Activated CD4-positive, alpha-beta T cell treated with anti-CD3 and anti-CD28 coated beads for 48 hours (primary cell): ENCODE measurements at places on chromosomes 6 and 20.

DNA sequence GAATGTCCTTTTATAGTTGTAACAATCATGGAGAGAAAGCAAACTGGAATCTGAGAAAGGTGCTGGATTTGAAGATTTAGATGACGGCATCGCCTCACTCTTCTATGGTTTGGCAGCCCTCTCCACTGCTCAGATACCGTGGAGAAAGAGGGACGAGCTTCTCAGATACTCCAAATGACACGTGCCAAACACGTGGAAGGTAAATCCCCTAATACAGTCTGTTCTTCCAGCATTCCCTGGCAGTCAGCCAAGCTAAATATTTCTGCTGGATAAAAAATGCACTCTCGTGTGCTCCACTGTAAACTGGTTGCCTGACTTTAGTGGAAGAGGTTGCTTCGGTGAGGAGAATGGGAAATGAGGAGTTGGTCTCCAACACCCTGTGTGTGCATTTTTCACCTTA, 16.7 kb upstream of the PRDM1 start:
- no peak for DNase-seq

DNA sequence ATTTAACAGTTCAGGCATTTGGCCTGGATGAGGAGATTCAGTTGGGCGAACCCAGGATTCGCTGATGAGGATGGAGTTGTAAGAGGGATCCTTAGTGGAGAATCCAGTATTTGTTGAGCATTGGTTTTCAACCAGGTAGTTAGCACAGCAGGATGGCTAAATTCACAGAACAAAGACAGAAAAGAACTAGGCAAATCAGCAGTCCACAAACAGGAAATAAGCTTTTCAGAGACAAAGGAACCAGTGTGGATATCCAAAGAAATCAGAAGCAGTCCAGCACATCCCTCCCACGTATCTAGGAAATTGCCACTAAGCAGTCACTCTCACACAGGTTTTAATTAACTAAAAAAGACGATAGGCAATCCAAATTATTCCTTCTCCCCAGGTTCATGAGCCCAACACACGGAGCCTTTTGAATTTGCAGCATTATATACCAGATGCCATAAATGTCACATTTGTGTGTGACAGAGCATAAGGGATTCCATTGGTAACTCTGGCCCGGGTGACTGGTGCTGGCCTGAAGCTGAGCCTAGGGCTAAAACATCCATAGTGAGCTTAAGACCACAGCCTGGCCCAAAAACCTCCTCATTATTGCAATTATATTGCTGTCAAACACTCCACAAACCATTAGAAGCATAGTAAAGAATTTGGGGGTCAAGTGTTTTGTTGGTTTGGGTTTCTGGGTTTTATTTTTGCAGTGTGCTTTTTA, 131.5 kb downstream of the SOBP start:
- DNase-seq: no peak

- DNase-seq: no peak
Observed at GRCh38 chr6:39321761-39322160, 741 bp downstream of the KCNK16 start.

- DNase-seq: no peak
Observed at GRCh38 chr6:169953686-169954085, 202.3 kb downstream of the ERMARD start.

GRCh38 chr20:24350923-24351368, 118.5 kb upstream of the SYNDIG1 start:
- DNase-seq: no peak

DNA sequence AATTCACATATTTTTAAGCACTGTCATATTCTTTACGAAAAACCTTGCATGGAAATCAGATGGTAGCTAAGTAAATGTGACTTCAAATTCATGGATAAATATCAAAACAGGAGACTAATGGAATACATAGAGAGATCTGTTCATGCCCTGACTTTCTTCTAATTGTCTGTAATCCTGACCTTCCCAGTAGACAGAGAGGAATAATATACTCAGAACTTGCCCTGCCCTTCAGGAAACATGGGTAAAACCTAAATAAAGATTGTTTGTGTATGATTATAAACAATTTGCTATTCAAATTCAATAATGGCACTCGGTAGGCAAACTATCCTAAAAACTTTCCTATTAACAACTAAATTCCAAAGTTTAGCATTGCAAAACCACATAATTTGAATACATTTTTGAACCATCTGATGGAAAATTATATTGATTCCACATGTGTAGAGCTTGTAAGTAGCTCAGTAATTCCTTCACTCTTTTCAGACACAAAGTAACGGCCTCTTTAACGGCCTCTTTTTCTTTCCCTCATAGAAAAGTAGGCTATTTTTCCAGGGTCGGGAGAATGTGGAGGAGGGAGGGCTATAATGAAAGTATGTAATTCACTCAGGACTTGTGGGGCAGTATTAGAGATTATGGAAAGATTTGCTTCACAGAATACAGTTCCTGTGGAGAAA, 227.6 kb downstream of the ALDH8A1 start:
- DNase-seq: no peak

DNA sequence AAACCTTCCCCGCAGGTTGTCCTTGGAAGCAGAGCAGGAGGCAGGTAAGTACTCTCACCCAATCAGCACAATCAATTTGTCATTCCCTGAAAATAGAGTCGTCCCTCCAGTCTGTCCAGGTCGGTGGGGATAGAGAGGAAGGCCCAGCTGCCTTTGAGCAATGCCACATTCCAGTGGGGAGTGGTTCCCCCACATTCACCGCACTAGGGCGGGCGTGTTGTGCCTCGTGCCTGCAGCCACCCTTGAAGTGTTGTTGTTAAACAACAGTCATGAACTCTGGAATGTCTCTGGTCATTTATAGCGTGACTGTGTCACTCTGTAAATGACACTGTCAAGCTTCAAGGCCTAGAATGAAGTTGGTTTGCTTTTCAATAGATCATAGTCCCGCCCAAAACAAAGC, 33.4 kb downstream of the PRDM1 start:
- no peak for DNase-seq

DNA sequence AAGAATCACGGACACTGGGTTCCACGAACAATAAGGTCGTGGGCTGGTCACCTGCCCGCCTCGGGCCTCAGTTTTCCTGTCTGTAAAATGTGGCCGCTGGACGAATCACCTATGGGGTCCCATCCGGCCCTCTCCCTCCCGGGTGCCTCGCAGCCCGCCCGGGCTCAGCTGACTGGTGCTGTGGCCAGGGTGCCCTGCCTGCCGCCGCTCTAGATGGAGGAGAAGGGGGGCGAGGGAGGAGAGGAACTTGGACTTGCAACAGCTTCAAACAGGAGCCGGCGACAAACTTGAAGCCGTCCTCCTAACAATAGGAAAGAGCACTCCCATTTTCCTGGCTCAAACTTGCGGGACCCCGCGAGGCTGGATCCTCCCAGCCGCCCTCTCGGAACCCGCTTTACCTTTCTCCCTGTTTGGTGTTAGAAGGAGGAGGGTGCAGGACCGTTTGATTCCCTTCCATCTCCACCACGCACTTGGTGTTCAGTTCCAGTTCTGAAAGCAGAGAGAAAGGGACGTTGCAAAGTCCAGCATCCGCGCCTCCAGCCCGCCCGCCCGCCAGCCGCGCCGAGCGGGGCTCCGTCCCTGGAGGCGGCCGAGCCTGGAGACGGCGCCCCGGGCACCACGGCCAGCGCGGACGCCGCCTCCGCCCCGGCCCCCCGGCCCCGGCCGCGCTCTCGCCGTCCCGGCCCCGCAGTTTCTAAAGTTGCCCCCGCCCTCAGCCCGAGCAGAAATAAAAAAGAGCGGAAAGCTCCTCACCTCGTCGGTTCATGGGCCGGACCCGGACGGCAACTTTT, 584 bp downstream of the KIF13A start:
- DNase-seq: no peak

- DNase-seq: no peak
Observed at GRCh38 chr6:125966569-125966968, 10.0 kb downstream of the HINT3 start.

DNA sequence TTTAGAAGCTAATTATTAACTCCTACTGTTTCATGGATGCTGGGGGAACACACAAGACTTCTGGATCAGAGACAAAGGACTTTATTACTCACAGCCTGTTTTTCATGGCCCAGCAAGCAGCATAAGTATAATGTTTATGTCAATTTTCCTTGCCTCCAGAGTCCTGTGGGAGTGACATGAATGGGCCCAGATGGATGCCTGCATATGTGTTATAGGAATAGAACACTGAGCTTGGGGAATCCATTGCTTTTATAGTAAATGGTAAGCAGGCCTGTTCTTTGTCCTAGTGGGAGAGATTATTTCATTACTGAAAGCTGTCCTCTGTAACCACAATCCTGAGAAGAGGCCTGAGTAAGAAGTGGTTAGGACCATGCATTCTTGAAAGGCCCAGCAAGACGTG, 25.6 kb downstream of the BLTP3A start:
- no peak for DNase-seq

DNA sequence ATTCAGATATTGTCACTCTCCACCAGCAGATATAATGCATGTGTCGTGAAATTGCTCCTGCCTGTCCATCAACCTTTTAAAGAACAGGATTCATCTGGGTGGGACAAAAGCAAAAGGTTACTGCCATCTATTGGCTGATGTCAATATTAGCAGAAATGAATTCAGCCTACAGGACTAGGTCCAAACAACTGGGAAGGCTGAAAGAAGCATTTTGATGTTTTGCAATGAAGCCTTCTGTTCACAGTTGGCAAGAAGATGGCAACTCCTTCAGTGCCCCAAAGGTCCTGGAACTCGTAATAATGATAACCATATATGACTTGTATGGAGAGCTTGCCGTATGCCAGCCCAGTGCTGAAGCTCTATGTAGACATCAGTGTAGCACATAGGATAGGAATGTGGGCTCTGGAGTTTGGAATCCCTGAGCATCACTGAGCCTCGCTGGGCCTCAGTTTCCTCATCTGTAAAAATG, 7.5 kb downstream of the BCAS1 start:
- no peak for DNase-seq

DNA sequence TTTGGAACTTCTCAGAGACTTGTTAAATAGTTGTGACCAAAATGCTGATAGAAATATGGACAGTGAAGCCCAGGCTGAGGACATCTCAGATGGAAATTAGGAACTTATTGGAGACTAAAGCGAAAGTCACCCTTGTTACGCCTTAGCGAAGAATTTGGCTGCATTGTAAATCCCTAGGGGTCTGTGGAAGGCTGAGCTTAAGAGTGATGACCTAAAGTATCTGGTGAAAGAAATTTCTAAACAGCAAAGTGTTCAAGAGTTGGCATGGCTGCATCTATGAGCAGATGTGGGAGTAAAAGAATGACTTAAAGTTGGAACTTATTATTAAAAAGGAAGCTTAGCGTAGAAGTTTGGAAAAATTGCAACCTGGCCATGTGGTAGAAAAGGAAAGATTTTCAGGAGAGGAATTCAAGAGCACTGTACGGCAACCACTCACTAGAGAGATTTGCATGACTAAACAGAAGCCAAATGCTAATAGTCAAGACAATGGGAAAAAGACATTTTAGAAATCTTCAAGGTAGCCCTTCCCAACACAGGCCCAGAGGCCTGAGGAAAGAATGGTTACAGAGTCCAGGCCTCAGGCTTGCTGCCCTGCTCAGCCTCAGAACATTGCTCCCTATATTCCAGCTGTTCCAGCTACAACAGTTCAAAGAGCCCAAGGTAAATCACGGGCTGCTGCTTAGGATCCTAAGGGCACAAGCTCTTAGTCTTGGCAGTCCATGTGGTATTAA, 61.6 kb upstream of the TNFRSF21 start:
- no peak for DNase-seq

- no peak for DNase-seq
Observed at GRCh38 chr20:37364927-37365272, 19.0 kb downstream of the SRC start.

GRCh38 chr6:71292001-71292400, 3.4 kb downstream of the OGFRL1 start:
- DNase-seq: no peak

DNA sequence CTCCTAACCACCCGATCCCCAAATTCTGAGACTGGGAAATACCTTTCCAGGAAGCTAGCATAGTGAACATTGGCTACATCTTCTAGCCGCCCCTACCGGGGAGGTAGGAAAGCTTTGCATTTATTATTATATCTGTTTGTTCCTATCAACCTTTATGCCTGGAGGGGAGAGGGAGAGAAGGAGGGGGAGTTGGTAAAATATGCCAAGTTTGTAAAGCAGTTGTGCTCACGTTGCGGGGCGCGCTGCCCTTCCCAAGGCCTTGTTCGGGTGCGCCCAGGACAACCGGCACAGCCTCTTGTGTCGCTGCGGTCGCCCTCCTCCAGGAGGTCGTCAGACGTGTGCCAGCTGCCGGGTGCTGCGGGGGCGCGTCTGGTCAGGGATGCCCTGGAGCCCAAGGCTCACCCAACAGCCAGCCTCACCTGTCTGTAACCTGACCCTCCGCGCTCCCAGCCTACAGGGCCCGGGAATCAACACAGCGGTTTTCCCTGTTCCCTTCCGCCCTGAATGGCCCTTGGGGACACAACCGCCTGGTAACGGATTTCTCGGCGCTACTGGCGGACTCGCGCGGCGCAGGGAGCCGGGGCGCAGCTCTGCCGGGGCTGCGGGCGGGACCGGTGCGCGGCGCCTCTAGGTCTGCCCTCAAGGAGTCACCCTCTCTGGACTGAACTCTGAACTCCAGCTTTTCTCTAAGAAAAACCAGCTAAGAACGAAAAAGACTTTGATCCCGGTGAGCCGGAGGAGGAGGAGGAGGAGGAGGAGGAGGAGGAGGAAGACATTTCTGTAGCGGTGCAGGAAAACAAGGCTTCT, 1.1 kb upstream of the OVOL2 start:
- peak; percentile 5 for DNase-seq

GRCh38 chr6:22248513-22249308, 48.1 kb downstream of the PRL start:
- no peak for DNase-seq

- DNase-seq: no peak
Observed at GRCh38 chr6:29590218-29590808, 5.4 kb downstream of the OR2H2 start.

DNA sequence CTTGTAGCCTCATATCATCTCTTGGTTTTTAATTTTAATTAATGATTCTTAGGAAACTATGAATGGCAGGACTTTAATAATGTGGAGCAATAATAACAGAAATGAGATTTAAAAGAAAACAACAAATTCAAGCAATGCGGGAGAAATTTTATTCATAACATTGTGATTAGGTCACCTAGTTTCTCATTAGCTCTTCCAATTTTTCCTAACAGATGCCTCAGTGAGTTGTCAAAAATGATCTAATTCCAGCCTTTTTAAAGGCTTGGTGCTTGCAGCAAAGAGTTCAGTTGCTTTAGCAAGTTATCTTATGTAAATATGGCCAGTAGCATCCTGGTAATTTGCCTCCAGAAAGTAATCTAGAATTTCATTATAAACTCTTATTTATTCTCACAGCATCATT, 20.4 kb downstream of the PDE7B start:
- no peak for DNase-seq

- no peak for DNase-seq
Observed at GRCh38 chr20:55269913-55270312, 735.4 kb downstream of the CBLN4 start.
